Stimulated activated CD4-positive, alpha-beta T cell treated with anti-CD3 and anti-CD28 coated beads, Interleukin-2, amount 100 ng/mL, for 4 hours (primary cell): ENCODE measurements at places on chromosomes 3 and 15.

GRCh38 chr3:65439641-65440284 lies 599.0 kb downstream of the MAGI1 start:
- no peak for DNase-seq

GRCh38 chr3:72231439-72232196 lies 446.7 kb upstream of the PROK2 start:
- DNase-seq: no peak

DNA sequence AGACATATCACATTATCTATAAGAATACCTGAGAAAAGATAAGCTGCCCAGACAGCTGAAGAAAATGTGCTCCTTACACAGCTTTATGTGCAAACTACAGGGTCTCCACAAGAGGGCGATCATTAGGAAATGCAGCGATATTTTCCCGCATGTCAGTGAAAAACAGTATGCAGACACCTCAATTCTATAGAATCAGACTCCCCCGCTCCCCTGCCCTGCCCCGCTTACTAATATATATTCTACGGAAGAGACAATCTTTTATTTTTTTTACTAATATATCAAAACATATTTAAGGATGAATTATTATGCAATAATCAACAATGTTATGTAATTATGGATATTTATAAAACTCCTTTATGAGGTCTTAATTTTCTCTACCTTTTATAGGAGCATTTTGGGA lies 681.3 kb downstream of the ROBO1 start:
- DNase-seq: no peak

GRCh38 chr15:33675246-33675645 lies 293.1 kb upstream of the CHRM5 start:
- DNase-seq: no peak

DNA sequence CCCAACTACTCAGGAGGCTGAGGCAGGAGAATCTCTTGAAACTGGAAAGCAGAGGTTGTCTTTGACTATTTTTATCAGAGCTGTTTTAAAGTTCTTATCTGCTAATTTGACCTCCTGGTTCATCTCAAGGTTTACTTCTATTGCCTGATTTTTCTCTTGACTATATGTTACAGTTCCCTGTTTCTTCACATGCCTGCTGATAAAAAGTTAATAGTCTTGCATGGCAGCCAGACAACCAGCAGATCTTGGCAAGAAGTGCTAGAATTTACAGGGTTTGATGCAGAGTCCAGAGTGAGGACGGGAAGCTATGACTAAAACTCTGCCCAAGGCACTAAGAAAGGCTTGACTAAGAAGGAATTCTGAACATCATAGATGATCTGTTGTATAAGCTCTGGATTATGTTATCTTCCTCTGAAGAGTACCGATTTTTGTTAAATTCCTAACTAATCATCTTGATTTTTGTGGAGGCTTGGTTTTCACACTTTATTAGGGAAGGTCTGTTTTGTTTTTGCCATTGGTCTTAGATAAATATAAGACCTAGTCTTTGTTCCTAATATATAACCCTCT lies 85.9 kb downstream of the CHSY1 start:
- no peak for DNase-seq
